ENCODE measurements at places on chromosomes 1 and 21.

- no peak for DNase-seq
Measured at GRCh38 chr1:19341201-19342061, 29.3 kb downstream of the SLC66A1 start.

DNA sequence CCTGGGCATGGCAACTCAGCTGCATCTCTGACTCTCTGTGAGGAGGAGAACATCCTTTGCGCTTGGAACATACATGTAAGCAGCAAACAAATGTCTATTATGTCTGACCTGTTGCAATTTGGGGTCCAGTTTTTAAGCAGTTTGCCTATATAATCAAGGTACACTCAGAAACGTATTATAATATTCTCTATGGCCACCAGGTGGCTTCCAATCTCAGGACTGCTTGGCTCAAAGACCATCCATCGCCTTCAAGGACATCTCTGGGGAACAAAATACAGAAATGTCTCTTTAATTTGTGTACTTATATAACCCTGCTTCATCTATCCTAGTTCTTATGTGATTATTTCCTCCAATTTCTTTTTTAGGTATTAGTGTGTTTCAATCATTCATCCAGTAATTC, 227.2 kb downstream of the OLFM3 start:
- no peak for DNase-seq

DNA sequence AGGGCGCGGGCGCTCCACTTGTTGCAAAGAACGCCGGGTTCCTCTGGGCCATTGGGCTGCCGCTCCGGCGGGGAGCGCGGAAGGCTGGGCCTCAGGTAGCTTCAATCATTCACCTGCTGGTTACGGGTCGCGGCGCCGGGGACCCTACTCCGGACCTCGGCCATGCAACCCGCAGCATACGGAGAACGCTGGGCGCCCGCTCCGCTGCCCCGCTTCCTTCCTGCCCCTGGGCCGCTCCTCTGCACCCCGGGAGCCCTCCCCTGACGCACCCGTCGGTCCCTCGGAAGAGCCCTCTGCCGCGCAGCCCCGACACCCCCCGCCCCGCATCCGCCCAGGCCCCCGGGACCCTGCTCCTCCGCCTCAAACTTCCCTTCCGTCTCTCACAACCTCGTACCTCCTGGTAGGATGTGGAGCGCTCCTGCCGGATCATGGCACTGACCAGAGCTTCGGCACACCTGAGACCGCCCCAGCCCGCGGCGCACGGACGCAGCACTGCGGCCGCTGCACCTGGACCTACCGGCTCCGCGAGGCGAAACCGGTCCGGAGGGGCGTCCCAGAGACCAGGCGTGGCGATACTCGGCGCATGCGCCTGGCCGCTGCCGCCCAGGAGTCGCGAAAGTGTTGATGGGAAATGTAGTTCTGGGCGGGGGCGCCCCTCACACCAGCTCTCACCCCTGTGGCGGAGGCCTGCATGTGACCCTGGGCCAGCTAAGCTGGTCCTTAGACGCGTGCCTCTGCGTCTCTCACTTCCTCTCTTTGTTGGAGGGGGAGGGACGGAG, at the start of gene PACC1:
Gene PACC1, minus strand, starts transcription at position 559 of the 779 bp plus-strand sequence. Its CDS starts 129 bp downstream, at position 430.
- DNase-seq, result no peak

DNA sequence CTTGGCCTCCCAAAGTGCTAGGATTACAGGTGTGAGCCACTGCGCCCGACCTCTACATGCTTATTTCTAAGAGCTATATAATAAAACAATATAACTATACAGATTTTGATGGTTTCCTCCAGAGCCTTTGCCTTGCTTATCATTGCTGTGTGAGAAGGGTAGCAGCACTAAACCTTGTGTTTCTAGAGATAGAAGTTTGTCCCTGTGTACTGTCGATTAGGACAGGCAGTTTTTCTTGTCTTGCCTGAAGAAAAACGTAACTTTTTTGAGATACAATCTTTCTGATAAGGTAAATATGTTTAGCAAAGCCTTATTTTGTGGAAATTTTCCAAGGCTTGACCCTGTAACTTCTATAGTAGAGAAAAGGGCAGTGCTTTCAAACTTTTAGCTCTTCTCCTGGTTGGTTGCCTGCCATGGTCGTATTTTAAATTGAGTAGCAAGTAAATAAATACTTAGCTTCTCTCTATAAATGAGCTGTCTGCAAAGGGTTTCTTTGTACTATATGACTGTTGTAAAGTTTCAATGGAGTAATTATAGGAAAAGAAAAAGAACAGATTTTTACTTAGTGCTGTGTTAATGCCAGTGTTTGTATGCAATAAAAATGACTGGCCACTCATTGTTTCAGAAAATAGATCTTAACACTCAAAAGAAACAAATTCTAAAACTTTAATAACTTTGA, 86.4 kb upstream of the CACYBP start:
- DNase-seq, result no peak

DNA sequence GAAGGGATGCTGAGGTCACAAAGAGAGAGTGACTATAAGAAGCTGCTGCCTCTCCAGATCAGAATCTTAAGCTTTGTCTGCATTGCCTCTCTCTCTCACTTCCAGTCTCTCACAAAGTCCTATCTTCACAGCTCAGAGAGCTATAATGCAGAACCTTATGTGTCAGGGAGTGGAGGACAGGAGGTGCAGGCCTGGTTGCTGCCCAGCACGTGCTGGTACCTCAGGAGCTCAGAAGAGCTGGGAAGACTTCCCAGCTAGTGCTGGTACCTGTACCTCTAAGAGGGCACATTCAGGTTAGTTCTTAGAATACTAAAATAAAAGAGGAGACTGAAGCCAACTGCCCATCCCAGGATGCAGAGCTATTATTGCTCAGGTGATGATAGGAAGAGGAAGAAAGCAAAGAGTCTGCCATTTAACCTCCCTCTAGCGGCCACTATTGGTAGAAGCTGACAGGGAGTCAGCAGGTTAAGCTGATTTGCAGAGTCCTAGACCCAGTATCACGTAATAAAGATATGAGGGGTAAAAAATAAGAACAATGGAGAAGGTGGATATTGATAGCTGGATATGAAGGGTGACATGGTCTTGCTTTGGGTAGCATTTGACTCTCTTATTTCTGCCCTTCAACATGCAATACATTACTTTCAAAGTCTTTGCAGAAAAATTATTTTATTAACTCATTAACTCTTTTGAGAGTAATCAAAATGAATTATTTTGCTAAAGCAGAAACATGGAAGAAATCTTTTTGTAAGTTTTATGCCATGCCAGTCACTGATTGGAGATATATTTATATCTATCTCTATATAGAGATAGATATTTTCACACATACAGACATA, 138.1 kb upstream of the HMCN1 start:
- DNase-seq, result peak; percentile 11

DNA sequence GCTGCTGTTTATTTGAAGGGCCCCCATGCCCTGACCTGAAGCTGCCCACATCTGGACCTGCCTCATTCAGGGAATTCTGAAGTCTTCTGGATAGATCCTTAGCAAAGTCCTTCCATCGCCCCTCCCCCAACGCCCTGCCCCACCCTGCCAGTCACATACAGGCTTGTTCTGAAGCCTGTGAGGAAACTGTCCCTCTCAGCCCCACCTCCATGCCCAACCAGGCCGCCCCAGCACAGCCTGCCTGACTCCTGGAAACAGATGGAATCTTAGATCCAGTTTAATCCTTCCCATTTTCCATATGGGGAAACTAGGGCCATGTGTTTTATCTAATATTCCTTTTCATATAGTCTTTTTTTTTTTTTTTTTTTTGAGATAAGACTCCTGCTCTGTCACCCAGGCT, 44.5 kb upstream of the GPR37L1 start:
- DNase-seq, result peak; percentile 55

DNA sequence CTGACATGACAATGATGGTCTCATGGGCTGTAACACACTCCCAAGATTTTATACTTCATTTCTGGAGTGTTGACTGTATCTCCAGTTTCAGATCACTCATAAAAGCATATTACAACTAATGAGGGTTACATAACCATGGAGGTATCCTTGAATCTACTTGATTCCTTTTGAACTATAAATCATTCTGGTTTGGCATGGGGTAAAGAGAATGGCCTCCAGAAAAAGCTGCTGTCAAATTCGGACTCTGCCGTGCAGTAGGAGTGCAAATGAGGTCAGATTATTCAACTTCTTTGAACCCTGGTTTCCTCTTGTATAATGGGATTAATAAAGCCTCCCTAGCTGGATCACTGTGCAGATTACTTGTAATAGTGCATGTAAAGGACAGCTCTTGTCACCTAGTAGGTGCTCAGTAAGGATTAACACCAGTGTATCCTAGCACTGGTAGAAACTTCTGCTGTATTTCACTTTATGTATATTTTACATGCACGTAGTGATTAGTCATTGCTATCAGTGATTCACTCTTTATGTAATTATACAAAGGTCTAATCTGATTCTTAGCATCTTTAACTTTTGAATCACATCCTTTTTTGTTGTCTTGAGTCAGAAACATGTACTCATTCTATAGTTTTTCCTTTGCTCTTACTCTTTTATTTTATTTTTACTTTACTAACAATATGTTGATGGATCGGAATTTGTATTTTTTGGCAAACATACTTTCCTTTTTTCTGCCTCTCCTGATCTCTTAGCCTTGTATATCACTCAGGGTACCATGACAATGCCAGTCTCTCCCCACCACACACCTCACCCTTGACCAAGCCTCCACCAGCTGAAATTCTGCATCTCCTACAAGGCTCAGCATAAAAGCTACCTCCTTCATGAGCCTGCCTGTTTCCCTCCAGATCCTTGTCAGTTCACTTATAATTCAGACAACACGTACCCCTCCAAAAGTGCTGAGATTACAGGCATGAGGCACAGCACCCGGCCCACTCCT, 3.2 kb downstream of the LRRC8C start:
- DNase-seq, result no peak

GRCh38 chr1:23537296-23537973, 6.4 kb upstream of the E2F2 start:
- no peak for DNase-seq

GRCh38 chr1:159900086-159900680, at the start of gene CFAP45:
CFAP45 (minus strand) TSS chr1:159900165; CDS start chr1:159900098, 67 bp downstream.
- DNase-seq, result no peak

- no peak for DNase-seq
Measured at GRCh38 chr1:13642306-13643004, 57.5 kb upstream of the PRDM2 start.

DNA sequence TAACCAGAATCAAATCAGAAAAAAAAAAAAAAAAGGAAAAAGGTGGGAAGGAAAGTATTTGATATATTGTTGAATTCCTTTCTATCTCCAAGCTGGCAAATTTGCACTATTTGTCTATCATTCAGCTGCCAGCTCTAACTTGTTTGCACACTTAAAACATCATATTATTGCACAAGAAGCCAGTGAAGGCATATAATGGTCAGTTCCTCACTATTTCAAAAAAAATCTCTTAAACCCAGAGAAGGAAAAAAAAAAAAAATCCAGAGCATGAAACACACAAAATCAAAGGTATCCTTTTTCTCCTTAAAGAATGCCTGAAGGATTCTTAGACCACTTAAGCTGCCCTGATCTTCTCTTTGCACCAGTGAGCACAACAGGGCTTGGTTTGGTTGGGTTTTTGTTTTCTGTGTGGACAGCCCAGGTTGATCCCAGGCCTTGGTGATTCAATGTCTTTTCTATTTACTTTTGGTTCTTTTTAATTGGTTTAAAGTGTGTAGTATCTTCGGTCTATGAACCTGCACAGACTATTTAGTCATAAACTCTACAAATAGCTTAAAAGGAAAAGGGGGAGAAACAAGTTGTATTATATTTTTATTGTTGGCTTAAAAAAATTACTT, 40.2 kb downstream of the DUSP10 start:
- DNase-seq, result no peak

DNA sequence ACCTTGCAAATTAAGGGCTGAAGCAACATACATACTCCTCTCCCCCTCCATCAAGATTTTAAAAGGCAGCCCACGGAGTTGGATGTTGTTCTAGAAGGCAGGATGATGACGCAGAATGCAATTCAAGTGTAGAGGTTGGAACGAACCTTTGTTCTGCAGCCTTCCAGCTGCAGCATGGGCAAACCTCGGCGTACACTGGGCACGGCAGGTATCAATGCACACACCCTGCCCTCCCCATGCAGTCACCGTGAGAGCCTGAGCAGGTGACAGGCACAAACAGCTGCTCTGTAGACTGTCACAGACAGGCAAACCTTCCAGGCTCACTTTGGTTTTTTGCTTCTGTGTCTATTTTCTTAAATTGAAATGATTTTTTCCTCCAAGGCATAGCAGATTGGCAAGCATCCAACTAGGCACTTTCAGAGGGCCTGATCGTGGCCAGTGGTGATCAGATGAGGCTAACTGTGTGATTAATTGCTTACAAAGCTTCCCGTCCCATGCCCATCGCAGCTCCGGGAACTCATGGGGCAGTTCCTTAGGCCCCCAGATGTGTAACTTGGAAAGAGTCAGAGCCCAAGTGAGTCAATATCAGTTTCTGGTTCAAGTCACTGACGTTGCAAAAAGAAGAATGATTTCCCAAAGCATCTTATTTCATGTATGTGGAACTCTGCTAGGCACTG, 82.3 kb downstream of the ITPKB start:
- DNase-seq, result no peak

DNA sequence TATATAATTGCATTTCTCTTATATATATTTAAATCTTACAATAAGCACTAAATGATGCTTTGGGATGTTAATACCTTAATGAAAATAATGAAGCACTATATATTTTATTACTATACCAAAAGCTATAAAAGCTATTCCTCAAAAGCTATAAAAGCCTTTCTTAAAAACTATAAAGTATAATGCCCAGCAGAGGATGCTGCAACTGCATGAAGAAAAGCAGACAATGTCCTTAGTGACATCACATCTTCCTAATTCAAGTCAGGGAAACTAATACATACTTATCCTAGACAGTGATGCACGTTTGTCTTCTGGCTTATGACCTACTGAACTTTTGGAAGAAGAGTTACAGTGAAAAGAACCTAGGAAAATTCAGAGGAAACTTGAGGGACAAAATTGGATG, 13.6 kb upstream of the C1orf185 start:
- DNase-seq, result no peak

- DNase-seq, result no peak
Measured at GRCh38 chr1:77762072-77762476, 2.4 kb upstream of the USP33 start.

DNA sequence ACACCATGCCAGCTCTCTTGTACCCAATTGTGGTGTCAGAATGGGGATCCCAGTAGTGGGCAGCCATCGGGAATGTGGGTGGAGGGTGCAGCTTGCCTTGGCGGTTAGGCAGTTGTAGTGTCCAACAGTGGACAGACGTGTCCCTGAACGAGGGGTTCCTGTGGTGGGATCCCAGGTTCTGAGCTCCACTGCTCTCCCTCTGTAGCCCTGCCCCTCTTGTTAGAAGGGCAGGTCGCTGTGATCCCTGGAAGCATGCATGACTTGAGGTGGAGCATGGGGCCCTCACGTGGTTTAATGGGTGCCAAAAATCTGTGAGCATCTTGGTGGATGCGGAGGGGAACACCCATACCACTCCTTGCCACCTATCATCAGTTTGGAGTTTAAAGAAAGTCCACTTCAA, 4.3 kb downstream of the GALNT2 start:
- no peak for DNase-seq

- no peak for DNase-seq
Measured at GRCh38 chr1:198955085-198955484, 316.2 kb downstream of the PTPRC start.
